ENCODE measurements at places on chromosomes 2 and 18.

- DNase-seq: no peak
Observed at GRCh38 chr2:109521233-109522062, 92.3 kb downstream of the SEPTIN10 start.

DNA sequence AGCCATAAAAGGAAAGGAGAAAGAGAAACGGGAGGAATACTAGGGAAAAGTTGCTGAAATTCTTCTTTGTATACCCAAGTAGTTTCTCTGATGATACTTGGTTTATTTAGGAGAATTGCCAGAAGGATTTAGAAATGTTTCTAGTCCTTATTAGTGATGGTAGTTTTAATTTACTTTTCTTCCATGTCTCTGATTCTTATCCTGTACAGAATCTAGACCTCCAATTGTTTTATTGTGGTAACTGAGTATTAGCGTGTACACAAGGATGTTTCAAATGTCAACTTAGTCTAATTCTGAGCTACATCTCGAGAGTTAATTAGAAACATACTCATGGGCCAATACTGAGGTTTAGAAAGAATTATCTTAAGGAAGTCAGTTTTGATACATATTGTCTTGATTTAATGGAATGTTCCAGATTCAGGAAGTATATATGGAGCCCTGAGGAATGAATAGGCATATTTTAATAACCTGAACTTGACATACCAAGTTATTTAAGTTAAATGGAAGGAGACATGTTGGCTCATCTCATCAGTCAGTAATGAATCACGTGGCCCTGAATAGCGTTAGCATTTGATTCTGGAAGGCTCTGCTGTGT lies 219.6 kb downstream of the LTBP1 start:
- DNase-seq: no peak

DNA sequence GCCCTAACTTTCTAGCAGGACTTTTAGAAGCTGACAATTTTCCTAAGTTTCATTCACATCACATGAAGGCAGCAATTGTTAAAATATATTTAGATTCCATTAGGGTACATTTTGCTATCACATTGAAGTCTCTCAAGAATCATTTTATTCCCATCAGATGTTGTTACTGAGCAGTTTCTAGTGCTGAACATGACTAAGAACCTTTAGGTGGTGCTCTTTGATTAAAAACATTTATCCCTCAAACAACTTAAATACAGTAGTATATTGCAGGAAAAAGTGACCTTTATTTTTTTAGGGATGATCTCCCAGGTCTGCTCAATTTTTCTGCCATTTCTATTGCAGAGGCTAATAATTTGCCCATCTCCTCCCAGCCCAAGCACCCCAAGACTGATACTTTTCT lies 22.9 kb upstream of the NARS1 start:
- no peak for DNase-seq

DNA sequence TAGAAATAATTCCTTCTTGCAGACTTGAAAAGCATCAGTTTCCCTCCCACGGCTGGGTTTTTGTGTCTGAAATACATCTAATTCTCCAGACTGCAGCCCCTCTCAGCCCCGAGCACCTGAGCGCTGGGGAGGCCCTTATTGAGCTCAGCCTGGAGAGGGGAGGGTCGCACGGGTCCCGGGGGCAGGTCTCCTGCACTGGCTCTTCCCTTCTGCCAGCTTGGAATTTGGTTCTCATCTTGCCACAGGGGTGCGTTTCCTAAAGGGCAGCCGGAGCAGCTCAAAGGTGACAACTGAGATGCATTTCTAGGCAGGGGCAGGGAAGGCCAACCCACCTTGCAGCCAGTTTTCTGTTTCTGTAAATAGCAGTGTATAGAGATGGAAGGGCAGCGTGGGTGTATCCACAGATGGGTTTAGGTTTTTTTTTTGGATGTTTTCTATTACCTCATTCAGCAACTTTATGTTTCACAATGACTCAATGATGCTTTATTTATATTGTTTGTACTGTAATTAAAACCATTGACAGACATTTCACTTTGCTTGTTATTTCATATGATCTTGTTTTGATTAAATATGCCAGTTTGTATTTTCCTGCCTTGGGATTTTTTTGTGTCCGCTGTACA lies 37.0 kb downstream of the GBX2 start:
- DNase-seq: no peak

- DNase-seq: no peak
Observed at GRCh38 chr2:126782648-126783047, 116.0 kb upstream of the TEX51 start.

- no peak for DNase-seq
Observed at GRCh38 chr18:73670524-73670923, 477.1 kb downstream of the FBXO15 start.

GRCh38 chr2:96815326-96816126 lies 542 bp upstream of the CNNM3 start:
- DNase-seq: no peak

DNA sequence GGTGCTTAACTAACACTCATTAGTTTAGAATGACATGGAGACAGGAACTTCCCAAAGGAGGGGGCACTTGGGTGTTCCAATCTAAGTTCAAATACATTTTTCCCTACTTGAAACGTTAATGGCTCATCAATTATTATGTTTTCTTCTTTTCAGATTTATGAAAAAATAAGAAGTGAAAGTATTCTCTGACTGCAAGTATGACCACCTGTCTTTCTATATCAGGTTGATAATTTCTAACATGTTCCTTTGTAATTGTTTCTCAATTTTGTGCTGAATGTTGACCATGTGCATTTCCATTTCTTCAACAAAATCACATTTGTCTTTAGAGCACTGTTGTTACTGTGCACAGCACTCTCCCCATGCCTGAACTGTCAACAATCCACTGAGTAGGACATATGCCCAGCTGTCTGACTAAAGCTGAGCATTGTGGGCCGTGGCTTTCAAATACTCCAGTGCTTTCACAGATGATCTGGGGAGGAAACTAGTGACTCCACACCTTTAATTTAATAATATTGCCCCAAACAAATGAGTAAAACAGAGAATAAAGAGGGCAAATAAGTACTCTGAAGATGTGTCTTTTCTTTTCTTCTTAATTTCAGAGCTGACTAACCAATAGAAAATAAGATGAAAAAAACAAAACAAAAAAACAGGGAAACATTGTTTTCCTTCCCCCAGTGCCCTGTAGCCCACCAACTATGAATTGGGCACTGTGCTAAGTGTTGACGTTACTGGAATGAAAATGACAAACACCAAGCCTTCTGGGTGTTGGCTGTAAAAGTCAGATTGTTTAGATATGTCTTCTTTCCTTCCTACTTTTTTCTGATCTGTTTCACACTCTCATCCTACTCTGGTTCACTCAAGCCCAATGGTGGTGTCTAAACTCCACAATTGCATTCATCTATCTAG lies 16.0 kb downstream of the LANCL1 start:
- no peak for DNase-seq

GRCh38 chr18:55385770-55386169 lies 202.2 kb downstream of the TCF4 start:
- no peak for DNase-seq

- no peak for DNase-seq
Observed at GRCh38 chr2:67876176-67876575, 186.6 kb downstream of the C1D start.

DNA sequence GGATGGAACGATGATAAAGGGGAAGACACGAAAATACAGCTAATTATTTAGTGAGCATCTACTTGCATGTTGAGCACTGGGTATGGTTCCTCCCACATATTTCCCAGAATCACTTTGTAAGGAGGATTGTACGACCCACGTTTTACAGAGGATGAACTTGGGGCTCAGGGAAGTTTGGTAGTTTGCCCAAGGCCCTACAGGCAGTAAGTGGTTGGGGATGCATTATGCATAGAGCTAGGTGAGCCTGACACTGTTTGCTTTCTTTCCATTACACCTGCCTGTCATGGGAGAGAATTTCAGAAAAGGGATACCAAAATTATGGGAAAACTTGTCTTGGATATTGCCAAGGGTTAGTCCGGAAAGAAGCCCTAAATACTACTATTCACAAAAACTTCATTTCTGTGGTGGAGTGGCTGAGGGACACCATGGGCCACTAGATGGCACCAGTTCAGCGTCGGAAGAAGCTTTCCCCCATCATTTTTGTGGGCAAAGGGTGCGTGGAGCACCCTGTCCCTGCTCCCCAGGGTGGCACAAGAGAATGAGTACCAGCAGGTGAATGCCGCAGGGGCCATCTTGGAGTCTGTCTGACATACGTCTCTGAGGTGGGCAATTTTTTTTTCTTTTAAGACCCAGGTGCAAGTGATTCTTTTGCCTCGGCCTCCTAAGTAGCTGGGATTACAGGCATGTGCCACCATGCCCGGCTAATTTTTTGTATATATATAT lies 23.5 kb upstream of the C18orf32 start:
- DNase-seq: no peak

DNA sequence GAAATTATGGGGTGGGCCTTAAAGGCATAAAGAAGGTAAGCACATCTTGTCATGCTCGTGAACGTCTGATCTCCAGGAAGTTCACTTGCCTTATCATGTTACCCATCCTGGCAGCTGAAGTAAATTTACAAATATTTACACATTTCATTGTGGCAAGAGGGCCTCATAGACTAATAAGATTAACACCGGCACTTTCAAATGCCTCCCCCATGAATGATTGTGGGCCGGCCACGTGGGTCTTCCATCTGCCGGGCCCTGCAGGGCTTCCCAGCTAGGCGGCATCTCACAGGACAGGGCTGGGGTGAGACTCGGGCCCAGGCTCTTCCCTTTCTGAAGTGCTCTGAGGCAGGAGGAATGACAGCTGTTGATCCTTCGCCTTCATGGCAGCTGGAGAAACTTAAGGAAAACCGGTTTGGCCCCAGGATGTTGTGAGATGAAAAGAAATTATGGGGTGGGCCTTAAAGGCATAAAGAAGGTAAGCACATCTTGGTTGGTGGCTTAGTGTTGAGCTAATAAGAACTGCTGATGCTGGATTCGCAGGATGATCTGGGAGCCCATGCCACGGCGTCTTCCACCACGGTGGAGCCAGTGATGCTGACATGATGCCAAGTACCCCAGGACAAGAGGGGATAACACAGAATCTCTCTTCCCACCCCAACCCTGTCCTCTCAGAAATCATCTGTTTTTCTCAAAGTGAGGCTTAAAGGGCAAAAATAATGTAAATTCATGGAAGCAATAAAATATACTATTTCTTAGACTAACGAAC lies 176.3 kb downstream of the SEPTIN10 start:
- no peak for DNase-seq

GRCh38 chr2:222722327-222722946 lies 51.0 kb downstream of the MOGAT1 start:
- DNase-seq: no peak

- DNase-seq: no peak
Observed at GRCh38 chr2:144358374-144358964, 161.4 kb downstream of the ZEB2 start.

DNA sequence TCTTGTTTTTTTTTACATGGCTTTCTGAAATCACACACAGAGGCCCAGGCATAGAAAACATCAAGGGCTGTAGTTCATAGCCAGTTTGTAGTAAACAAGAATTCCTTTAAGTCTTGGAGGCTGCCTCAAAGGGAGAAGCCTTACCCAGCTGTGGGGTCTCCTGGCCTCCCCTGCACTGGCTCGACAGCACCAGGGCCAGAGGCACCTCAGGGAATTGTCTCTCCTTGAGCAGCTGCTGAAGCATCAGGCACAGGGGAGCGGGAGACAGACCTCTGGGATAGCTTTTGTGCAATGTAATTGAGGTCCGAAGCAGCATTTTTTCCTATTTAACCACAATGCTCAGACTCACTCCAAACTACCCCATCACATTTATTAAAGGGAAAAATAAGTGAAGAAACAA lies 209.1 kb downstream of the HRH4 start:
- no peak for DNase-seq

GRCh38 chr18:27564066-27564465 lies 379.0 kb upstream of the CHST9 start:
- no peak for DNase-seq

DNA sequence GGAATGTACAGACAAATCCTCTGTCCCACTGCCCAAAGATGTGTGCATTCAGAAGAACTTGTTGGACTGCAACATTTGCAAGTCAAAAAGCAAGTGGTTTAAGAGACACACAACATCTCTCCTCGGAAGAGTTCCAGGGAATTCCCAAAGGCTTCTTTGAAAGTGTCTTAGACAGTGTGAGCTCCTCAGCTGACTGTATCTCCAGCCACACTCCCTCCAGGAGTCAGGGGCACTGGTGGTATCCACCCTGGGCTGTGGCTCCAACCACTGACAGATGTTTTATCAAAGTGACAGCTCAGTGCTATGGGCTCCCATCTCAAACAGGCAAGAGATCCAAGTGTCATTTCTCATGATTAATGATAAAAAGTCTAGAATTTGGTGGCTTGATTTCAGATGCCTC lies 48.5 kb downstream of the ALK start:
- DNase-seq: no peak

DNA sequence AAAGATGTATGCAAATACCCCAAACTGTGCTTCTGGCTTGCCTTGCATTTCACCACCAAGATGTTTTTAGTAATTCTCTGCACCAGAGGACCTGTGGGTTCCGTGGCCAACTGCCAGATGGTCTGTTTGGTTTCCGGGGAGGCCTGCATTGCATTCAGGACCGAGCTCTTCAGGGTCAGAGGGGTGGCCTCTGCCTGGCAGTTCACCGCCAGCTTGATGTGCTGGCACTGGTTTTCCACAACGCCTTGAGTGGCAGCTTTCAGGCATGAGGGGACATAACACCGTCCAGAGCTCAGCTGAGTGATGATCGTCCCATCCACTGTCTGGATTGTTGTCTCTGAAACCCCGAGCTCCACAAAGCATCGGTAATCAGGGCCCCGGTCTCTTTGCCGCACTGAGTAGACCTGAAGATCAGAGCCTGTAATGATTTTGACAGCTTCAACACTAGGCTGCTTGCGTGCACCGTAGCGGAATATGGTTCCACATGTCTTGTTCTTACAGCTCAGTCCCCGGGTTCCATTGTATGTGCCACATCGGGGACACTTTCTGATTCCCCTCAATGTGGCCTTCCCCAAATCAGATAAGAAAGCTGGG lies 9.4 kb downstream of the C2orf42 start:
- no peak for DNase-seq

GRCh38 chr2:183035298-183035953 lies 2.8 kb downstream of the NCKAP1 start:
- no peak for DNase-seq

DNA sequence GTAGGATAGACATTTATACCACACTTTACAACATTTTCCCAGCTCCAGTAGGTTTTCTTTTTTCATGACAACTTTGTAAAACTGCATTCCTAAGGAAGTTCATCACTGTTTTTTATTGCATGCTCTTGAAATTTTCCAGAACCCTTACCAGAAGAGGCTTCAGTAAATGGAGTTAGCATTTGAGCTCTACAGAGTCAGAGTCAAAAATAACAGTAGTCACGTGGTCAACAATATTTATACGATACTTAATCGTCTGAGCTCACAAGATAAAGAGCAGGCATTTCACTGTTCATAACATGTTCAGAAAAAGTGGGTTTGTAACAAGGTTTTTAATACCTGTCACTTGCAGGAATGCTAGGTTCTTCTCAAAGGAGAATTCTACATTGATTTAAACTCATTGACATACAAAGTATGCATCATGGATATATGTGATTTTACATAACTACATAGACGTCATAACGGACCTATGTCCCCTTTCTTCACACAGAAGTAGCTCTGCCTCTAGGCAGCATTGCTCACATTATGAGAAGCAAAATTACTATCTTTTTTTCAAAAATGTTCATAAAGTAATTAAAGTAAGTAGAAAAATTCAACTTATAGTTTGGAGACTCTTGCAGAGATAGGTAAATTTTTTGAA lies 187.0 kb upstream of the COL3A1 start:
- DNase-seq: no peak

All from cerebellar nuclear complex (tissue), 1 donor.